Effector CD4-positive, alpha-beta T cell (primary cell): ENCODE measurements at places on chromosomes 4 and X.

DNA sequence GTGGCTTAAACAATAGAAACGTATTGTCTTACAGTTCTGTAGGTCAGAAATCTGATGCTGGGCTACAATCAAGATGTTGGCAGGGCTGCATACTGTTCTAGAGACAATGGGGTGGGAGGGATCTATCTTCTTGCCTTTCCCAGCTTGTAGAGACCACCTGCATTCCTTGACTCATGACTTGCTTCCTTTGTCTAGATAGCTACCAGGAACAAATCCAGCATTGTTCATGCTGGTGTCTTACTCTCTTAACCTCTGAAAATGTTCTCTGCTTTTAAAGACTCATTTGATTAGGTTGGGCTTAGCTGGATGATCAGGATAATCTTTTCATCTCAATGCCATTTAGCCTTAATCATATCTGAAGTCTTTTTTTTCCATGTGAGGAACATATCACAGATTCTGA is 169.0 kb downstream of the ZNF330 start:
- no peak for DNase-seq

GRCh38 chrX:41273638-41274037 is 60.3 kb upstream of the DDX3X start:
- no peak for DNase-seq

DNA sequence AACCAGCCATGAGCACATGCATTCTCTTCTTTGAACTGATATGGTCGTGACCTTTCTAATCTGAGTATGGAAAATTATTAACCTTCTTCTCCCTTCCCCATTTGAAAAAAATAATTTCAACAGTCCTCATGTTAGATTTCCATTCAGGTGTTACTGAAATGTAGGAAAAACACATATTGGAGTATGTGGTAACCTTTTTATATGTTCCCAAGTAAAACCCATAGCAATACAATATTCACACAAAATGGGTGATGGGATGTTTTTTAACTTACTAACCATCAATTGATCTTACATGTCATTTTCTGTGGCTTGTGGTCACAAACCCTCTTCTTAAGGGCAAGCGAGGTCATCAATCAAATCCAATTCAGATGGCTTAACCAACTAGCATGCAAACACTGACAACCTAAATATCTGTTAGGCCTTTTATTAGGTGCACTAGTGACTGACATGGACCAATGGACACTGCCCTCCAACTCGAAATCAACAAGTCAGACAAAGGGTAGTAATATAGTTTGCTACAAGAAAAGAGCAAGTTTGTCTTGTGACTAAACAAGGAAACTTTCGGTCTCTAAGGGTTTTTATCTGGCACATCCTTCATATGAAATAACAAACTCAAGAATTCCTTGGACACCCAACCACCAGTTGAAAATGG is 74.3 kb downstream of the CAMK2D start:
- DNase-seq, result no peak

GRCh38 chr4:145553375-145553774 is 65.8 kb upstream of the MMAA start:
- no peak for DNase-seq

- no peak for DNase-seq
Measured at GRCh38 chr4:125789023-125789422, 474.3 kb downstream of the FAT4 start.
